ENCODE measurements at places on chromosomes 7 and 10. TPM values are rescaled to one million over a fixed set of nuclear protein-coding genes. Genes with fewer than 3 reads are reported as not detected.

The LIPN gene
- total RNA-seq, result not detected

The PTPRZ1 gene
- total RNA-seq, result 74.2 TPM

The ZNF503 gene
- 0.09 TPM for total RNA-seq

The CLRN3 gene
- not detected for total RNA-seq

The CYP3A4 gene
- total RNA-seq, result not detected

The PAX4 gene
- not detected for total RNA-seq

The C10orf67 gene
- not detected for total RNA-seq

The TBRG4 gene
- total RNA-seq, result 127 TPM

The AGBL3 gene
- total RNA-seq, result 1.2 TPM

The ADIRF gene
- not detected for total RNA-seq

The ZP3 gene
- total RNA-seq, result 1.3 TPM
